Calu3 (cell line): ENCODE measurements at places on chromosomes 11 and 22. TPM values are rescaled to one million over a fixed set of nuclear protein-coding genes. Genes with fewer than 3 reads are reported as not detected.

Gene SMC1B
- total RNA-seq = not detected in 2 replicates

Gene CFAP300
- 2.9 and 4.6 TPM in 2 replicates for total RNA-seq

Gene TMPRSS5
- total RNA-seq = 7.4 and 9.6 TPM in 2 replicates

Gene CNIH2
- total RNA-seq = 2.9 and 3.5 TPM in 2 replicates

Gene SORL1
- total RNA-seq = 5.9 and 6.1 TPM in 2 replicates

DNA sequence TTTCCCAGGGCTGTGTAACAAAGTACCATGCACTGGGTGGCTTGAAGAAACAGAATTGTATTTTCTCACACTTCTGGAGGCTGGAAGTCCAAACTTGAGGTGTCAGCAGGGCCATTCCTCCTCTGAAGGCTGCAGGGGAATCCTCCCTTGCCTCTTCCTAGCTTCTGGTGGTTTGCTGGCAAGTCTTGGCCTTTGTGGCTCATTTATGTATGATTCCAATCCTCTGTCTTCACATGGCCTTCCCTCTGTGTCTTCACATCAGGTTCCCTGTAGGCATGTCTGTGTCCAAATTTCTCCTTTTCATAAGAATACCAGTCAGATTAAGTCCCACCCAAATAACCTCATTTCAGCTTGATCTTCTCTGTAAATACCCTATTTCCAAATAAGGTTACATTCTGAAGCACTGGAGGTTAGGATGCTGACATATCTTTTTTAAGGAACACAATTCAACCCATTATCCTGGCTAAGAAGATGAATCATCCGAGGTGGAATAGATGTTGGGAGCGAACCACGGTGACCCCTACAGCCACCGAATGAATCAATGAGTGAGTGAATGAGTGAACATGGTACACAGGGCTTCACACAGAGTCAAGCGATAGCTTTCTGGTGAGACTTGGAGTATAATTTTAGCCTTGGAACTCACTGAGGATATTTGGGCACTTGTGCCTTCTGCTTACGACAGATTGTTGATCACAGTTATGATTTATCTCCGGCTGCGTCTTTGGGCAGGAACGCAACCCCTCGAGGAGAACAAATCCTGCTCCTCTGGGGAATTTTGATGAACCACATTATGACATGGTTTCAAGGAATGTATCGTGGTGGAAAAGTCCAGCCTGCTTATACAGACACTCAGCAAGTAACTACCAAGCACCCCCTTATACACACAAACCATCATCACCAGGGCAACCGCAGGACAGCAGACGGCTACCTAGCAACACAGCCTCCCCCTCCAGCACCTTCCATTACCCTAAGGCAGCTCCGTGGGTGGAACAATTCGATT is 34.3 kb upstream of the MICAL2 start:
- no peak for DNase-seq

DNA sequence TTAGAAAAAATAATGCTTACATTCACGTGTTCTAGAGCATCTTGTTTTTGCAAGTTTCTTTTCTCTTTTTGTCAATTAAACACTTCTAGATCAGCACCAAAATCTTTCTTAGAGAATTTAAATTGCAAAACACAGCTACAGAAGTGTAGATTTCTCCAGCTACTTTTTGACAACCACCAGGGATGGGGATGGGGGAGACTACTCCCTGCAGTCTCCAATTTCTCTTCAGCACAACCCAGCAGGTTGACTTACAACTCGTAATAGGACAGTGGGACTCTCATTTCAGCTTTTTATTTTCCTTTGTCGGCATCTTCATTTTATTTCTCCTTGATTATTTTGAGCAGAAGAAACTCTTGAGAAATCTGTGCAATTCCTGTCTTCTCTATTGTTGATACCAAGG is 441.2 kb downstream of the LRRC4C start:
- DNase-seq = no peak

DNA sequence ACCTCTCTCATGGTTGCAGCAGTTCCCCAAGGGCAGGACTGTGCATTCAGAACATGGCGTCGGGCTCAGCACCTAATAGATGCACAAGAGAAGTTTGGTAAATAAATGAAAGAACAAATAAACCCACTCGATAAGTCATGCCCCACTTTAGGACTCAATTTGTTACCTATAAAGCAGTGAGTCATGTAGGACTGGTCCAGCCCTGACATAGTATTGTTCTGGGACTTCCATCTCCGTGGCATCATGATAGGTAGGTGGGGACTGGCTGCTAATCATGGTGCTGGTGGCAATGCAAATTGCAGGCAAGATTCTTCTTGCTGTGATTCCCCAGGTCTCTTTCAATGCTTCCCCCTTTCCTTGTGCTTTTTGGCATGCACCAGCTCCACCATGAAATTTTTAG is 118.2 kb upstream of the CSNK2A3 start:
- DNase-seq = no peak

DNA sequence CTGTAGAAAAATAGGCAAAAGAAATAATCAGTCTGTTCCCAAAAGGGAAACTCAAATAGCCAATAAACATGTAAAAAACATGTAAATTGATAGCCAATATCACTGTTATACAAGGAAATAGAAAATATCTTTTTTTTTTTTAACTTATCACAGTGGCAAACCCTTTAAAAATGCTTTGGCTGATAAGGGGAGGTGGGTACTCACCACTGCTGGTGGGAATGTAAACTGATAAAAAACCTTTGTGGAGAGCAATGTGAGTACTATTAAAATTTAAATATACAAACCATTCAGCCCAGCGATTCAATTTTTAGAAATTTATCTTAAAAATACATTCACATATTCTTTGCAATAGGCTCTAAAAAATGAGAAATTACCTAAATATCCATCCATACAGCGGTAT is 3.6 kb downstream of the RPUSD4 start:
- no peak for DNase-seq

DNA sequence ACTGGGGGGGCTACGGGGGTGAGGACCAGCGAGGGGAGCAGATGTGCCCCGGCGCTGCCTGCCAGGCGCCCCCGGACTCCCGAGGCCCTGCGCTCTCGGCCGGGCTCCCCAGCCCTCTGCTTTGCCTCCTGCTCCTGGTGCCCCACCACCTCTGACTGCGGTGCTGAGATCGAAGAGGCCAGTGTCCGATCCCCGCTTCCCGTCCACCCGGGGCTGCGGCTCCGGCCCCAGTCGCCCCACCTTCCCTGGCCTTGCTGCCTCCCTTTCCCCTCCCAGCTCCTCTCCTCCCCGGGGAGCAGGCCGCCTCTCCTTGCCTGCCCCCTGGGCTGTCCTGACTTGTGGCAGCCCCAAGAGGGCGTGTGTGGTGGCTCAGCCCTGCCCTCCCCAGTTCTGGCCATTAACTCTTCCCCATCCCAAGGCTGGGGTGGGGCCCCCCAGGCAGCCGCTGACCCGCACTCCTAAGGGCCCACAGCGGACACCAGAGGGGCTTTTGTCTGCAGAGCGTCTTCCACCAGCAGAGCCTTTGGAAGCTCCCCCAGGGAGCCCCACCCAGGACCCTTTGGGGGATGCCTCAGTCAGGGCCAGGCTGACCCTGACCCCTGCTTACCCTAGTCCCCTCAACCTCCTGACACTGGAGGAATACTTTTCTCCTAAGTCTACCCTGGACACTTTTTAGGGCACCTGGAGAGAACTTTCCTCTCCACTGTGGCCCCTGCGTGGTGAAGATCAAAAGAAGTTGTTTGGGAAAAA is 16.6 kb downstream of the RTN4RL2 start:
- peak; percentile 66 for DNase-seq

GRCh38 chr11:114098927-114099326 is 39.4 kb downstream of the ZBTB16 start:
- peak; percentile 7 for DNase-seq

GRCh38 chr22:20905415-20906386 is 11.5 kb upstream of the CRKL start:
- no peak for DNase-seq

- DNase-seq = no peak
Observed at GRCh38 chr11:63369971-63370588, 495 bp downstream of the SLC22A9 start.

DNA sequence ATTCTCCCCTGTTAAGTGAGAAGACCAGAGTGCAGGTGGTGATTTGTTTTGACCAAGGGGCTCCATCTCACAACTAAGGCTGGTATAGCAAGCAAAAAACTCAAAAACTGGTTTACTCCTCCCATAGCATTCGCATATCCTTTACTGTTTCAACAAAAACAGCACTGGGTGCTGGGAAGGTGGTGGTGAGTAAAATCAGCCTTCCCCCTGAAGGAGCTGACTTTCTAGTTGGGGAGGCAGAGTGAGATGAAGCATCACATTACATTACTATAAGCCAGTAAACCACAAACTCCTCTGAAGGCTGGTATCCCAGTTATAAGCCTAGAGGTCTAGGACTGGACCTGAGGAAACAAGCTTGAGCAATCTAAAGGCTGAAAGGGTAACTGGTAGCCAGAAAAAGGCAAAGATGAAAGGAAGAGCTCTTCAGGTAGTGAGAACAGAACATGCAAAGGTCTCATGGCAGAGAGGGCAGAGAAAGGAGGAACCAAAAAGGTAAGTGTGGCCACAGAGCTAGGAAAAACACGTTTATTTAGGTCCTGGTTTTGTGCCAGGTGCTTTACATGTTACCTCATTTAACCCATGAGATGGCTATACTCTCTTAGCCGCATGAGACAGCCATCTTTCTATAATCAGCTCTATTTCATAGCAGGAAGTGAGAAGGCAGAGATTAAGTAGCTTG is 22.3 kb downstream of the TMEM123 start:
- DNase-seq = no peak

- DNase-seq = no peak
Observed at GRCh38 chr11:78149646-78150045, 10.2 kb upstream of the ALG8 start.

- DNase-seq = no peak
Observed at GRCh38 chr11:32341620-32342613, 93.4 kb downstream of the WT1 start.
